ENCODE measurements at places on chromosomes 2 and 18.

GRCh38 chr2:46018773-46019591 lies 278.2 kb upstream of the EPAS1 start:
- H3K36me3 ChIP-seq: no peaks in the 10 kb centered on the region
- DNase-seq: no peak
- no peak overlapping the region for H3K27ac ChIP-seq
- H3K4me1 ChIP-seq: peaks cover 8% of the 10 kb centered on the region
- no peaks in the 10 kb centered on the region for H3K27me3 ChIP-seq

- H3K36me3 ChIP-seq: no peaks in the 10 kb centered on the region
- no peak overlapping the region for H3K4me3 ChIP-seq
- H3K27ac ChIP-seq: no peak overlapping the region
- no peaks in the 10 kb centered on the region for H3K27me3 ChIP-seq
- no peak for DNase-seq
Observed at GRCh38 chr2:162839419-162839818, 852 bp upstream of the KCNH7 start.

- DNase-seq: peak; percentile 62
- no peak overlapping the region for H3K4me3 ChIP-seq
- no peaks in the 10 kb centered on the region for H3K4me1 ChIP-seq
- no peaks in the 10 kb centered on the region for H3K27me3 ChIP-seq
- H3K27ac ChIP-seq: no peak overlapping the region
Observed at GRCh38 chr18:39455285-39455684, 1889.7 kb upstream of the CELF4 start.

GRCh38 chr2:238187618-238188548 lies 15.6 kb downstream of the ILKAP start:
- no peaks in the 10 kb centered on the region for H3K27me3 ChIP-seq
- H3K27ac ChIP-seq: no peak overlapping the region
- H3K36me3 ChIP-seq: peaks cover 19% of the 10 kb centered on the region
- no peaks in the 10 kb centered on the region for H3K4me1 ChIP-seq
